G401 (cell line): ENCODE measurements at places on chromosomes 7 and 10. TPM values are rescaled to one million over a fixed set of nuclear protein-coding genes. Genes with fewer than 3 reads are reported as not detected.

Gene C10orf67
- total RNA-seq: not detected in 2 replicates

Gene ZNF107
- 4.1 and 7.5 TPM in 2 replicates for total RNA-seq

Gene KAZALD1
- total RNA-seq: 105 and 145 TPM in 2 replicates

Gene ZNF467
- 7.9 and 9.8 TPM in 2 replicates for total RNA-seq

Gene GIMAP6
- not detected in 2 replicates for total RNA-seq

Gene CHRM2
- total RNA-seq: under 0.01 and 0.06 TPM in 2 replicates

Gene AOC1
- 0.92 TPM in 1 of 2 replicates, not detected in the other for total RNA-seq
